NCI-H2227 treated with DMSO at 0.1 percent for 48 hours (cell line): ENCODE measurements at places on chromosomes 4 and X.
A peak's percentile ranks its signal among the peaks of the same experiment; 100 is the strongest.

DNA sequence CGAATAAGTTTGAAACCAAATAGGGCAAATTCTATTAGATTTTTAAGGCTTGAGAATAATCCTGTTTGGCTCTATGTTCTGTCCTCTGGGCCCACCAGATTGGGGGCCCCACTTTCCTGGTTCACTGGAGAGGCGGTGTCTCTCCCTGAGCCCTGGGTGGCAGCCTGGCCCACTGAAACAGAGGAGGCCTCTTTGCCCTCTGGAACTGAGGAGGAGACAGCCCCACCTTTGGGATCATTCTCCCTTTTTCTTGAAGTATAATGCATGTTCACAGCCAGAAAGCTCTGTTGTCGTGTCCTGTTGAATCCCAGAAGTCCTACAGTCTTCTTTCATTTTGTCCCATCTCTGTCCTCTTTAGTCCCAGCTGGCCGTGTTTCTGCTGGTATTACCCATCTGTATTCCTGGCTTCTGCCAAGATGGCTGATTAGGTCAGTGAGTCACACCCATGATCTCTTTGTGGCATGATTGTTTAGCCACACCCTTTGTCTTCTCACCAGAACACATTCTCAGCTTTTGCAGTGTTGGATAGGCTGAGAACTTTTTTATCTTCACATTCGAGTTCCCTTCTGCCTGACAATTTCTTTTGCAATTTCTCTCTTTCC is 8.1 kb upstream of the TBC1D25 start:
- DNase-seq = no peak

- DNase-seq = no peak
Measured at GRCh38 chrX:97344724-97345123, 461.0 kb downstream of the RPA4 start.

GRCh38 chrX:13126775-13127174 is 82.4 kb upstream of the FAM9C start:
- no peak for DNase-seq

GRCh38 chr4:14069886-14070285 is 442.4 kb upstream of the BOD1L1 start:
- no peak for DNase-seq

DNA sequence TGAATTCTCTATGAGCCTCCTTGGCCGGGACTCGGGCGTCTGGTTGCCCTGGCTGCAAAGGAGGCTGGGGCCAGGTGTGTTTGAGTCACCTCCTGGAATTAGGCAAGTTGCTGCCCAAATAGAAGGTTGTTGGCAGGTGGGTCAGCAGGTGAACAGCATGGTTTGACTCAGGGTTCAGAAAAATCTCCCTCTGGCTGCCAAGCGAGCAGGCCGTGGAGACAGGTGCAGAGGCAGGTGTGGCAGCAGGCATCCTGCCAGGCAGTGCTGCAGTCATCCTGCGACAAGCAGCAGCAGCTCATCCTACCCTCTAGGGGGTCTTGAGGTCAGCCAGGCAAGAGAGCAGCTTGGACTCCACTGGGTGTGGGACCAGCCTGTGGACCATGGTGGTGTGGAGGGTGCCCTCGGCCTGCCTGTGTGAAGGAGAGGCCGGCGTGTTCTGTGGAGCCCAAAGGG is 8.2 kb downstream of the MSANTD1 start:
- DNase-seq = no peak

- DNase-seq = no peak
Measured at GRCh38 chrX:43835559-43835958, 46.7 kb downstream of the MAOB start.

DNA sequence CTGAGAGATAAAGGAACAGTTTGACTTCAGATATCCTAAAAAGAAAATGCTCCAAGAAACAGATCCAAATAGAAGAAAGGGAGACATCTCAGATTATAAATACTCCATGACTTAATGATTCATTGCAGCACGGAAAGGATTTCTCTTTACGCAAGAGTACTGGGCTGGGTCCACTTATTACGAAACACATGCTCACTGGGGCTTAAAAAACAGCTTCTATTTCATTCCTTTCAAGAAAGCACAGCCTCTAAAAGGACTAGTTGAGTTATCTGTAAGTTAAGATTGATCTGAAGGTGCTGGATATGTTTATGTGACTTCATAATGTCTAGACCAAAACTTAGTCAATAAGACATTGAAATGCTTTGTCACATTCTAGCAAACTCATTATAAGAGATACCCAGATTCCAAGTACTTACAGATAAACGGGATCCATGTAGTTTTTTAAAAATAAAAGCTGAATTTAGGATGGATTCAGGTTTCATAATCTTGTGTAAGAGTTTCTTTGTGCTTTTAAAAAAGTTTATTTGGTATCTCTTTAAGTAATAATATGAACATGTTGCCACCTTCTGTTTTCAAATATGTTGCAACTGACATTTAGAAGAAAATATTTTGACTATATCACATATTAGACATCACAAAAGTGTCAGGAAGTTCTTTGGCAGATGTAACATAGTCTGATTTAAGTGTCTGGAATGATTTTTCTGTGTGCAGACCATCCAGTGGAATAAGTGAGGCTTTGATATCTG is 109.5 kb upstream of the MYOZ2 start:
- DNase-seq = no peak

DNA sequence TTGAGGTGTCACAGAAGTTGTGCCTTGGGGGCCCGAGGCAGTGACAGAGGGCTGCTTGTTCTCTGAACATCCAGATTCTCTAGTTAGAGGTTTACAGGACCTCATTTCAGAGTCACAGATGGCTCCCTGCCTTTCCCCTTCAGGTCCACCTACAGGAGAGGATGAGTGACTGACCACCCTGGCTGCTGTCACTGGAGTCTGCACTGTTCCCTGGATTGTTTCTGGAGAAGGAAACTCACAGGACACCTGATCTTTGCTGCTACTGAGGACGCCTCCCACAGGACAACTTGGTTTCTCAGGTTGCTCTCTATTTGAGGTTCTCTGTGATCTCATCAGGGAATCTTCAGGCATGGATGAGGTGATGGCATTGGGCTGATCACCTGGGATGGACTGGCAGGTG is 58.3 kb downstream of the GPRIN3 start:
- DNase-seq = no peak

GRCh38 chr4:124941267-124941666 is 228.7 kb upstream of the ANKRD50 start:
- DNase-seq = no peak

- no peak for DNase-seq
Measured at GRCh38 chr4:25104591-25104990, 55.7 kb downstream of the SEPSECS start.

GRCh38 chr4:118034053-118034785 is at the start of gene NDST3:
NDST3 (plus strand) TSS chr4:118034486; CDS start chr4:118053911, 19,425 bp downstream.
- peak; percentile 64 for DNase-seq

GRCh38 chr4:175927121-175927520 is 115.1 kb upstream of the GPM6A start:
- DNase-seq = no peak

GRCh38 chr4:98779088-98779487 is 120.7 kb upstream of the TSPAN5 start:
- DNase-seq = no peak

DNA sequence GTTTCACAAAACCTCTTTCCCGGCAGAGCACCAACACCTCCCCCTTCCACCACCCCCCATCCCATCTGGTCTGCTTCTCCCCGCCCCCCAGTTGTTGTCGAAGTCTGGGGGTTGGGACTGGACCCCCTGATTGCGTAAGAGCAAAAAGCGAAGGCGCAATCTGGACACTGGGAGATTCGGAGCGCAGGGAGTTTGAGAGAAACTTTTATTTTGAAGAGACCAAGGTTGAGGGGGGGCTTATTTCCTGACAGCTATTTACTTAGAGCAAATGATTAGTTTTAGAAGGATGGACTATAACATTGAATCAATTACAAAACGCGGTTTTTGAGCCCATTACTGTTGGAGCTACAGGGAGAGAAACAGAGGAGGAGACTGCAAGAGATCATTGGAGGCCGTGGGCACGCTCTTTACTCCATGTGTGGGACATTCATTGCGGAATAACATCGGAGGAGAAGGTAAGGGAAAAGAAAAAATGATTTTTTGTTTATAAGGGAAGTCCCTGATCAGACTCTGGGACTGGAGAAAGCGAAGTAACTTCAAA is at the start of gene PDGFRA:
PDGFRA (plus strand) TSS at position 333 of the 541 bp plus-strand sequence. CDS start 29,476 bp downstream, outside the sequence.
- no peak for DNase-seq

- DNase-seq = no peak
Measured at GRCh38 chr4:159979953-159980352, 877.1 kb downstream of the RAPGEF2 start.
